IMR-90 (cell line): ENCODE measurements at places on chromosomes 11 and 22. TPM values are rescaled to one million over a fixed set of nuclear protein-coding genes. Genes with fewer than 3 reads are reported as not detected.

Gene UBQLN3
- total RNA-seq: not detected in 2 replicates

GRCh38 chr22:31332886-31333285 is 13.3 kb downstream of the PATZ1 start:
- no peaks in the 10 kb centered on the region for H3K27me3 ChIP-seq
- no peak overlapping the region for H3K4me3 ChIP-seq
- peaks cover 56% of the 10 kb centered on the region for H3K36me3 ChIP-seq
- peaks cover 6% of the 10 kb centered on the region for H3K4me1 ChIP-seq
- H3K27ac ChIP-seq: no peak overlapping the region

Gene BAIAP2L2
- total RNA-seq: 0.18 and 0.28 TPM in 2 replicates

Gene APOL5
- total RNA-seq: under 0.01 and 0.18 TPM in 2 replicates

Gene TTC36
- not detected in 2 replicates for total RNA-seq

Gene SPDYC
- total RNA-seq: not detected in 2 replicates

Gene KCNJ1
- not detected in 2 replicates for total RNA-seq

Gene TPP1
- total RNA-seq: 16.7 and 33.5 TPM in 2 replicates

Gene ANO1
- 4.1 and 4.4 TPM in 2 replicates for total RNA-seq

Gene C11orf87
- under 0.01 TPM in 2 replicates for total RNA-seq

GRCh38 chr11:3091081-3091845 is 34.0 kb upstream of the CARS1 start:
- peaks cover 41% of the 10 kb centered on the region for H3K36me3 ChIP-seq
- peaks cover 9% of the 10 kb centered on the region for H3K4me1 ChIP-seq
- no peak overlapping the region for H3K4me3 ChIP-seq
- no peak for DNase-seq
- no peaks in the 10 kb centered on the region for H3K27me3 ChIP-seq
- H3K27ac ChIP-seq: no peak overlapping the region

DNA sequence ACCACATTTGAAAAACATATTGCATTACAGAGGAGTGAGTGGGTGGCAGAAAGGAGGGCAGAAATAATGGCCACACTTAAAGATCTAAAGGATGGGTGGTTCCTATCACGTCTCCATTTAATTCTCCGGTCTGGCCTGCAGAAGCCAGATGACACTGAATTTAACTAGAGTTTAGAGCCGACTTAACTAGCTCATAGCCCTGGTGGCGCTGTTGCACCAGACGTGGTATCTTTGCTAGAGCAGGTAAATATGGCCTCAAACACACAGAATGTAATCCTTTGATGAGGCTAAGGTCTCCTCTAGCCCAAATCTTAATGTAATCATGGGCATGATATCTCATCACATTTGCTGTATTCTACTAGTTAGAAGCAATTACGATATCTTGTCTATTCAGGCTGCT is 51.5 kb upstream of the GAL start:
- no peak overlapping the region for H3K4me3 ChIP-seq
- no peaks in the 10 kb centered on the region for H3K36me3 ChIP-seq
- H3K27me3 ChIP-seq: peaks cover 11% of the 10 kb centered on the region

DNA sequence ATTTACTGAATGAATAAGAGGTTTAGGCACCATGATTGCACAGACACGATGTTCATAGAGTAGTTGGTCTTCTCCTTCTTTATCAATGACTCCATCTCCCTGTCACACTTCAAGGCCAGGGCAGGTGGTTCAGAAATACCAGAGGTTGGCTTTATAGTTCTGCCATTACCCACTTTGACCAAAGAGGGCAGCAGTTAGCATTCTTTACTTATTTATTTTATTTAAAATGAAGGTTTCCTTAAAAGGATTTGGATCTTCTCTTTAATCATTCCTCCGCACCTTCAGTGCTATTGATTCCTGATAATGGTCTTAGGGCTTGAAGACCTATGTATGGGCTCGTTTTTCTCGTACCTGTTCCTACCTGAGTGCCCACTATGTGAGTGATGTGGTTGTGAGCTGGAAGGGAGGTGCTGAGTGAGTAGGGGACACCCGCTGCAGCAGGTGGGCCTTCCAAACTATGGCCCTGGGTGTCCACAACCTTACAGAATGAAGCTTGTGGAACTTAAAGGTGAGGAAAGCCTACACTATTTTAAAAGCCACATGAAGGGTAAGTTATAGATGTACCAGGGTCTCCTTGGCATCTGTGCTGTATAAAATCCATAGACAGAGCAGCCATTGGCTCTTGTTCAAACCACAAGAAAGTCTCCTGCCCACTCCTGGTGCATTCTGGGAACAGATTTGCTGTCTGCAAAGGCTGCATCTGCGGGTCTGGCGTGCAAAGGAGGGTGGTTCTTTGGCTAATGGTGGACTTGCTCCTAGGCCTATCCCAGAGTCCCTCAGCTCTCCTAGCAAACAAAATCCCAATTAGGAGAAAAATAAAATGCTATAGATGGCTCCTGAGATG is 35.0 kb downstream of the TIMP3 start:
- no peak overlapping the region for H3K4me3 ChIP-seq
- no peaks in the 10 kb centered on the region for H3K27me3 ChIP-seq

DNA sequence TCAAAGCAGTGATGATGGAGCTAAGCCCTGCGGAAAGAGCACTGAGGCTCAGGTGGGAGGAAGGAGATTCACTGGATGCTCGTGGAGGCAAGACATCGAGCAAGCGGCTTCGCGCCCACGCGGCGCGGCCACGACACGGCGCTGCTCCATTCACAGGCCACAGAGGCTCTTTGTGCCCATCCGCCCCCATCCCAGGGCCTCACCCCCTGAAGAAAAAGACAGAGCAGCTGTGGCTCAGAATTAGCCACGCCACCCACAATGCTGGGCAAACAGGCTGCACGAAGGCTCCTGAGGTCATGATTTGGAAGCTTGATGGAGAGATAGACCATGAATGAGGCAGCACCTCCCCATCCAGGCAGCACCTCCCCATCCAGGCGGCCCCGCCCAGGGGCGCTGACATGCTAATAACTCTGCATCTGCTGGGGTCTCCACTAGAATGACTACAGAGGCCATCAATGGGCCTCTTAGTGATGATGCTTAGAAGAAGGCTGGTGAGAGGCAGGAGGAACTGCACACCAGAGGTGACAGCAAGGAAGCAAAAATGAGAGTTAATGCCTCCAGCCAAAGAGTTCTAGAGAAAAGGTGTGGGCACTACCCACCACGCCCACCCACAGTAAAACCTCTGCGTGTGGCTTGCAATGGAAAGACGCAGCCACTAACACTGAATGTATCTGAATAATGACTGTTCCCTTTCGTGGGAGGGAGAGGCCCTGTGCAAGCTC is 43.5 kb downstream of the MYH9 start:
- peaks cover 29% of the 10 kb centered on the region for H3K4me1 ChIP-seq
- no peaks in the 10 kb centered on the region for H3K27me3 ChIP-seq
- H3K36me3 ChIP-seq: peaks cover 80% of the 10 kb centered on the region
- DNase-seq: no peak
- H3K4me3 ChIP-seq: no peak overlapping the region
- H3K27ac ChIP-seq: peak overlapping the region; percentile 9

DNA sequence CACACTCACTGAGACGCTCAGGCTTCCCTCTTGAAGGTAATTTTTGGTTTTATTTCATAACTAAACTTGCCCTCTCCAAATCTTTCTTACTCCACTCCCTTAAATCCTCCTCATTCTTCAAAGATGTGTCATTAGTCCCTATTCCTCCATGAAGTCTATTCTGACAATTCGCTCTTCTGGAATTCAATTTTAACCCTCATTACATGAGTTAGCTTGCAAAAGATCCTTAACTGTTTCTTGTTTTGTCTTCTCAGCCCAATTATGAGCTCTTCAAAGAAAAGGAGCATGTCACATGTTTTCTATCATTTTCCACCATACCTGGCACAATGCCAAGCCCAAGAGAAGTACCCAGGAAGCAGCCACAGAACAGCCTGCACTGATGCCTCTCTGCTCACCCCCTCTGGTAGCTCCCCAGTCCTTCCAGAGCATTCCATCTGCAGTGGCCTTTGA is 13.0 kb downstream of the GALNT18 start:
- DNase-seq: peak; percentile 71
- peaks cover 2% of the 10 kb centered on the region; the same call in 1 of the 2 replicates for H3K4me1 ChIP-seq
- no peaks in the 10 kb centered on the region for H3K36me3 ChIP-seq

GRCh38 chr11:8363921-8364320 is 100.2 kb upstream of the LMO1 start:
- no peak overlapping the region for H3K27ac ChIP-seq
- no peaks in the 10 kb centered on the region for H3K36me3 ChIP-seq
- H3K27me3 ChIP-seq: peaks cover 20% of the 10 kb centered on the region
- no peak overlapping the region for H3K4me3 ChIP-seq

Gene PGGHG
- 1.4 and 1.8 TPM in 2 replicates for total RNA-seq

DNA sequence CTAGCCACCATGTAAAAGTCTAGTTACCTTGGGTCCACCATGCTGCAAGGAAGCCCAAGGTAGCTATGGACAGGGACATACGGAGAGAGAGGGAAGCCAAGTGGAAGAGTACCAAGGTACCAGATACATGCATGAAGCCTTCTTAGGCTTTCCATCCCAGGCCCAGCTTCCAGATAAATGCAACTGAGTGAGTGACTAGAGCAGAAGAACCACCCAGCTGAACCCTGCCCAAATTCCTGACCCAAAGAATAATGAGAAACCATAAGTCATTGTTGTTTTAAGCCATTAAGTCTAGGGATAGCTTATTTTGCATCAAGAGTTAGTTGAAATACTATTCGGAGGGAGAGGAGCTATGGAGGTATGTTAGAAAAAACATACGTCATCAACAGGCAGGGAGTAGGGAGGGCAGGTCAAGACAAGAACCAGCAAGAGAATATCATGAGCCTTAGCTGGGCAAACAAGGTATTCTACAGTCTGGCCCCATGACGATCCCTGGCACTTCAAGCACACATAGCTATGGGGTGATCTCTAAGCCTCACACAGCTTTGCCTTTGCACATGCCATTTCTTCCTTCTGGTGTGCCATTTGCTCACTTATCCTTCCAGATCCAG is 36.5 kb upstream of the APLNR start:
- H3K27ac ChIP-seq: no peak overlapping the region
- peaks cover 16% of the 10 kb centered on the region for H3K4me1 ChIP-seq
- H3K27me3 ChIP-seq: no peaks in the 10 kb centered on the region
- no peak overlapping the region for H3K4me3 ChIP-seq
- no peaks in the 10 kb centered on the region for H3K36me3 ChIP-seq
- no peak for DNase-seq

DNA sequence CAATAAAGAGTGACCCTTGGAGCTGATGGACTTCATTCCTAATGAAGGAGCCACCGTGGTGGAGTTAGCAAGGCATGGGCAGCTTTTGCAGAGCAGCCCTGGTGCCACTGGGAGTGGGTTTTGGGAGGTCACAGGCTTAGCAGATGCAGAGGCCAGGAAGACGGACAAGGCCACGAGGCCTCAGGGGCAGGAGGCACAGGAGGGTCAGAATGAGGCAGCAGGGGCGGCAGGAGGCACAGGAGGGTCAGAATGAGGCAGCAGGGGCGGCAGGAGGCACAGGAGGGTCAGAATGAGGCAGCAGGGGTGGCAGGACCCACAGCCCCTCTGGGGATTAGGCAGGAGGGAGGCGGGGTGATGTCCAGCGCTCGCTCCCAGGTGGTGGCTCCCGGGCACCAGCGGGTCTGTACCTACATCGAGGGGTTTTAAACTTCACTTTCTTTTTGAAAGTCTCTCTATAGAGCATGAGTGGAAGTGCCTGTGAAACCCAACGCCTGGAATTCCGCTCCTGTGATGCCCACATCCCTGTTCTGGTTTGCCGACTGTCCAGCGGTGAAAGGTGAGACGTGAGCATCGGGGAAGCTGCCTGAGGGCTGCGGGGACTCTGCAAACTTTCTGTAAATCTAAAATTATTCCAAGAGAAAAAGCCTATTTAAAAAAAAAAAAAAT is 521.6 kb downstream of the BRD1 start:
- no peak overlapping the region for H3K27ac ChIP-seq
- H3K36me3 ChIP-seq: no peaks in the 10 kb centered on the region
- no peak for DNase-seq
- H3K4me3 ChIP-seq: no peak overlapping the region
- no peaks in the 10 kb centered on the region for H3K27me3 ChIP-seq

GRCh38 chr11:12161137-12161536 is 50.7 kb downstream of the MICAL2 start:
- peak overlapping the region; percentile 44 for H3K27ac ChIP-seq
- H3K27me3 ChIP-seq: no peaks in the 10 kb centered on the region
- H3K4me1 ChIP-seq: peaks cover 54% of the 10 kb centered on the region
- H3K36me3 ChIP-seq: peaks cover 21% of the 10 kb centered on the region
- DNase-seq: no peak
- no peak overlapping the region for H3K4me3 ChIP-seq

DNA sequence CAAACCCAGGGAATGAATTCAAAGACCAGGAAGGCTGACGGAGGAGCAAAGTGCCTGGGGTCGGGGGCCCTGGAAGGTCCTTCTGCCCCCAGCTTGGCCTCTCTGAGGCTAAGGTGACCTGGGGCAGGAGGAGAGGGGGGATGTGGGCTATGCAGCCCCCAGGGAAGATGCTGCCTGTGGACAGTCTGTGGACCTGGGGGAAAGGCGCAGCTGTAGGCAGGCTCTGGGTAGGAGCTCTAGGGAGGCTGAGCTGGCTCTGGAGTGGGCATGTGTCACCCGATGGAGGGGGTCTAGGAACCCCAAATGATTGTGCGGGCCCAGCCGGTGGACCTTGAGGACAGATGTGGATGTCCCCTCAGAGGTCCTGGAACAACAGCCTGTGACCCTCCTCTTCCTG is 42.8 kb downstream of the WNT7B start:
- H3K4me1 ChIP-seq: peaks cover 10% of the 10 kb centered on the region
- no peak overlapping the region for H3K27ac ChIP-seq
- no peaks in the 10 kb centered on the region for H3K36me3 ChIP-seq
- H3K4me3 ChIP-seq: no peak overlapping the region
- DNase-seq: no peak

Gene ACR
- not detected in 2 replicates for total RNA-seq

DNA sequence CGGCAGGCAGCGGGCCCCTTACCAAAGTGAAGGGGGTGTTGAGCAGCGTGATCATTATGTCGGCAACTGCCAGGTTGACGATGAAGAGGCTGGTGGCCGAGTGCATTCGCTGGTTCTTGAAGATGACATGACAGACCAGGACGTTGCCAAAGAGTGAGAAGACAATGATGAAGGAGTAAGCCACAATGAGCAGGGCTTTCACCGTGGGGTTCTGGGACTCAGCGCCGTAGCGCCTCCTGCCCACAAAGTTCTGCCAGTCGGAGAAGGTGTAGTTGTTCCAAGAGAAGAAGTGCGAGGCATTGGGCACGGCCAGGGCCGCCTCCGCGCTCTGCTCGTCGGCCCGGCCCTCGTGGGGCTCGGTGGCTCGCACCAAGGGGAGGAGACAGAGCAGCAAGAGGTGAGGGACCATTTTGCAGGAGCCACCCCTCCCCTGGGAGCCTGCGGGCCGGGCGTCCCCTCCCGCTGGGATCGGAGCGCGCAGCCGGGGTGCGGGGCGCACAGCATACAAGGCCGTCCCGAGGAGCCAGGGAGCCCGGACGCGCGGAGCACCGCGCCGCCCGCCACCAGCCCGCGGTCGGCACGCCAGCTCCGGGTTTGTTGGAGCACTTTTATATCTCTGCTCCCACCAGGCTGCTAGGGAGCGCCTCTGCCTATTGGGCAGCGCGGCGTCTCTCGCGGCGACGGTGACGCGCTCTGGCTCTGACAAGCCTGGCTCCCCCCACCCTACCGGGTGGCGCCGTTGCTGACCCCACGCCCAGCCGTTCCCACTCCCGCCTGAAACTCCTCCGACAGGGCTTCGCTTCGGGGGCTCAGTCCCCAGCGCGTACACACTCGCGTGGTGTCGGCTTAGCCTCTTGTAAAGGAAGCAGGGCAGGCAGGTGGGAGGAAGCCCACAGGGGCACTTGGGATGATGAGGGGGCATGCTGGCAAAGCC is at the start of gene GPR83:
GPR83 (minus strand) TSS at position 581 of the 934 bp plus-strand sequence; CDS start at position 409, 172 bp downstream.
- H3K27ac ChIP-seq: no peak within 1 kb of the TSS
- H3K4me1 ChIP-seq: peaks cover 4% of the 10 kb centered on the region; the same call in 1 of the 2 replicates
- H3K4me3 ChIP-seq: peak within 1 kb of the TSS; percentile 36
- no peaks in the 10 kb centered on the region for H3K36me3 ChIP-seq
- peak; percentile 12 for DNase-seq

Gene SLC37A2
- total RNA-seq: 0.72 and 0.83 TPM in 2 replicates
